ENCODE measurements at places on chromosomes 7 and 10.
A peak's percentile ranks its signal among the peaks of the same experiment; 100 is the strongest.

- DNase-seq, result no peak
Measured at GRCh38 chr10:132608511-132609195, 71.1 kb downstream of the INPP5A start.

DNA sequence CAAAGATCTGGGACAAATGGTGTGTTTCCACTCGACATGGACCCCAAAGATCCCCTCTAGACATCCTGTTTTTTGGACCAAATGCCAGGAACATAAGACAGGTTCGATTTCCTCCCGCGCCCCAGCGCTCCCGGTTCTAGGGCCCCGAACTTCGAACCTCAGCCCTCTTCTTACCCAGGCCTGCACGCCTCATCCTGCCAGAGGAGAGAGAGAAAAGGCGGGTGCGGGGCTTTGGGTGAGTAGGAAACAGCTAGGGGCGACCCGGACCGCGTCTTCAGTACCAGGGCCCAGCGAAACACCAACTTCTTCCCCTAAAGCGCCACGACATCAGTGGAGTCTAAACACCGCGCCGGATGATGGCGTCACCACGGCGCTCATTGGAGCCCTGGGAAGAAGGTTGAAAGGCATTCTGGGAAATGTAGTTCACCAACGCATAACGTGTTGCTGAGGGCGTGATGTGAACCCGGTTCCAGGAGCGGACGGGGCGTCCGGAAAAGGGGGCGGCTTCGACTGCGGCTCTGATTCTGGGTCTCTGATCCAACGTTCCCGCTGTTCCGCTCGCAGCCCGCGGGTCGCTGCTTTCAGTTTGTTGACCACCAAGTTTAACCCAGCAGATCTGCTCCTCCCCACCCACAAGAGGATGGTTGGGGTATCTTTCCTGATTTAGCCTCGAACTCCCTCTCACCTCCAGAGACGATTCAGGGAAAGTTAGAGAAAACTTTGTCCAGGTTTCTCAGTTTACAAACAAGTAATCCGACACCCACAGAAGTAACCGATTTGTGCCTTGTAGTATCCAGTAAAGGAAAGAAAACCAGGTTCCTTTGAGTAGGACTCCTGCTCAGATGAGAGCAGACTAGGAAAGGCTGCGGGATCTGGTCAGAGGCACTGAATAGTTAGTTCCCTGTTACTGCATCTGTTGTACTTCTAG lies at the start of gene BET1:
Gene BET1 (minus strand): TSS at position 332 of the 928 bp plus-strand sequence. CDS start 139 bp downstream, at position 193.
- peak; percentile 87 for DNase-seq

DNA sequence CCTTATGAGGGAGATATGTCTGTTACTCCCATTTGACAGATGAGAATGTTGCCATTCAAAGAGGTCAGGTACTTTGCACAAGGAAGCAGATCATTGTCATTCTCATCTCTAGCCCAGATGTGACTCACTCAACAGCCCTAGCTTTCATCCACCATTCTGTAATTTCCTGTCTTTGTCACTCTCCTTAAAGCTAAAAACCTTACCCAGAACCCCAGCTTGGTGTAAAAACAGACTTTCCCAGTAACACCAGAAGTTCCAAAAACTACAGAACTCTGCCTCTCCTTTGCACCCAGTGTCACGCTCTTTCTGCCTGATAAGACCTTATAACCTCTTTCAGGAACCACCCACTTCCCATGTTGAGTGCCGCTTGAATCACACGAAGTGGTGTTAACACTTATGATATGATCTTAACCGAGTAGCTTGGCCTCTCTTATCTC lies 89.1 kb upstream of the SP4 start:
- DNase-seq, result no peak

DNA sequence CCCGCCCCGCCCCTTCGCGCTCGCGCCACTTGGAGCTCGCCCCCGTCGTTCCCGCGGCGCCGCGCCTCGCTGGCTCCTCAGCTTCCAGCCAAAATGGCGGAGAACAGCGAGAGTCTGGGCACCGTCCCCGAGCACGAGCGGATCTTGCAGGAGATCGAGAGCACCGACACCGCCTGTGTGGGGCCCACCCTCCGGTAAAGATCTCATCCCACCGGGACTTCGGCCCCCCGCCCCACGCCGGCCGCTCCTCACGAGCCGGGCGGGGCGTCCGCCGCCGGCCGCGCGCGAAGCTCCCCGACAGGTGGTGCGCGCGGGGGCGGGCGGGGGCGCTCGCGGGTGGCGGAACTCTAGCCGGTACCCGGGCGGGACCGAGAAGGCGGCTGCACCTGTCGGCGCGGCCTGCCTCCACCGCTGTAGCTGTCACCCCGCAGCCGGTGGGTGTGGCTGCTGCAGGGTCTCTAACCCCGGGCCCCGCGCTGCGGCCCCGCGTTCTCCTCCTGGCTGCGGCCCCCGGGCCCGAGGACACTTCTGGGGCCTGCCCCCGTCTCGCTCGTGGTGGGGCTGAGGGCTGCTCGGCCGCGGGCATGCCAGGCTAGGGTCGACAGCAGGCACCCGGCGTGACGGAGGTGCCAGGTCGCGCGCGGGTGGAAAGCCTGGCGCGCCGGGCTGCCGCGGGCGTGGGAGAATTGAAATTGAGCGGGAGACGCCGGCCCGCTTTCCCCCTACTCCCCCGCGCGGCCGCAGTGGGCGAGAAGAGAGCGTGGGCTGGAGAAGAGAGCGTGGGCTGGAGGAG lies at the start of gene EXOC6:
Gene EXOC6 (plus strand): TSS at position 80 of the 793 bp plus-strand sequence. CDS start 14 bp downstream, at position 94.
- peak; percentile 68 for DNase-seq

DNA sequence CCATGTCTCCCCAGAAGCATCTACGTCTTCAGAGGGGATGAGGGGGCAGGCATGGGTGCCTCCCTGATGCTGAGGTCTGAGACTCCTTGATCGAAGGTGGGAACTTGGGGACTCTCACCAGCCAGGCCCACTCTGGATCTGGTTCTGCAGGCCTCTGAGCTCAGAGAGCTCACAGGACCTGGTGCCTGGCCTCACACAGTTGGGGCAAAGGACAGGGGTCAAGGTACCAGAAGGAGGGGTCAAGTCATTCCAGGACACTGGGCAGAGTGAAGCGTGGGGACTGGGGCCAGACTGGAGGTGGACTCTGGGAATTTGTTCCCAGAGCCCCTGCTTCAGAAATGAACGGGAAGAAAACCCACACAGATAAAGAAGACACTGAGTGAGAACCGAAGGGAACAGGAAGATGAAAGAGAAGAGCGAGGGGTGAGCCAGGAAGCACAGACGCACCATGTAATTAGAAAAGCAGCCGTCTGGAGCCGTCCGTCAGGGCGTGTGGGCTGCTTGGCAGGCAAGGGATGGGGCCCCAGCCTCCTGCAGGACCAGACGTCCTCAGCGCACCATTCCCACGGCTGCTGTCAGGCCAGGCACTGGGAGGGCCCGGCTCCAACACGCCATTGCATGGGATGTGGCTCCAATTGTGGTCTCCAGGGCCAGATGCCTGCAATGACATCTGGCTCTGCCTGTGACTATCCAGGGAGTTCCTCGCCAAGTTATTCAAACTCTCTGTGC lies 47.7 kb downstream of the ZCCHC24 start:
- DNase-seq, result no peak

DNA sequence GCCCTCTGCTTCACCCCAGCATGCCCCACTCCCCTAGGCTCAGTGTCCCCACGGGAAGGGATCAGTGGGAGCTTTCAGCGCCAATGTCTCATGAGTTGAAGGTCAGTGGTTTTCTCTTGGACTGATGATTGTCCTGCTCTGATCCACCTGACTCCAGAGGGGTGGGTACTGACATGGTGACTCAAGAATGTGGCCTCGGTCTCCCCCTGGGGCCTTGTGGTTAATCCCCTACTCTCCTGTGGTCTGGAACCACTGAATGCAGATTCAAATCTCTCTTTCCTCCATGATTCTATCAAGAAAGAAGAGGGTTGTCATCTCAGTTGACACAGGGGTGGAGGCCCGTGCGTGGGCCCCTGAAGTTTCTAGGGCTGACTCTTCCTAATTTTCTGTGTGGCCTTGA lies 176.9 kb downstream of the RPS24 start:
- no peak for DNase-seq

GRCh38 chr10:28892818-28893547 lies 215.7 kb downstream of the BAMBI start:
- no peak for DNase-seq

DNA sequence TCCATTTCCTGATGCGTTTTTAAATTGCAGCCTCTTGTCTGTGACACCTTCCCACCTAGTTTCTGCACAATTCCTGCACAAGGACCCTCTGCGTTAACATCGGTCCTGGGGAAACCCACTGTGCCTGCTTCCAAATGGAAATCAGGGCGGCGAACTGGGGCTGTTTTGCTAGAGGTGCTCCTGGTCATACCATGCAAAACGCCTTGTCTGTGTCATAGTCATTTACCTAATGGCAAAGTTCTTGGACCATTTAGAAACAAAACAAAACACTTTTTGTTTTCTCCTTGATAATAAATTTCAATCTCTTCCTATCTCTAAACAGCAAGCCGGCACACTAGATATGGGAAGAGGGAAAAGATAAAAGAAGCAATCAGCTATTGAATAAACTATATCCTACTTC lies 206.9 kb upstream of the KLF14 start:
- no peak for DNase-seq

- no peak for DNase-seq
Measured at GRCh38 chr7:101814081-101814990, 3.1 kb upstream of the CUX1 start.

DNA sequence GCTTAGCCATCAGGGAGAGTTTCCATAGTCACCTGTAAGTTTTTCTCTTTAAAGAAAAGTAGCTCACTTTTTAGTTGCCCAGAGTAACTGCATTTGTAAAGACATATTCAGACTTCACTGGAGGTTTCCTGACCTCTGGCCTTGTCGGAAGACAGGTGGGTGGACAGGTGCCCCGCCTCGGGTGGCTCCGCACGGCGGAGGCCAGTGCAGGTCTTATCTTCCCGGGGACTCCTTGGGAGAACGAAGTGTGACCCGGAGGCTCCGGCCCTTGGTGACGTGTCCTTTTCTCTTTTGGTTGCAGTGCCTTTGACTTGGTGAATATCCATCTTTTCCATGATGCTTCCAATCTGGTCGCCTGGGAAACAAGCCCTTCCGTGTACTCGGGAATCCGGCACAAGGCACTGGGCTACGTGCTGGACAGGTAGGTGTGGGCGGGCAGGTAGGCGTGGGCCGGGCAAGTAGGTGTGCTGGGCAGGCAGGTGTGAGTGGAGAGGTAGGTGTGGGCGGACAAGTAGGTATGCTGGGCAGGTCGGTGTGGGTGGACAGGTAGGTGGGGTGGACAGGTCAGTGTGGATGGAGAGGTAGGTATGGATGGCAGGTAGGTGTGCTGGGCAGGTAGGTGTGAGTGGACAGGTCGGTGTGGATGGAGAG lies 75.8 kb downstream of the NKX6-2 start:
- DNase-seq, result no peak

GRCh38 chr7:157652954-157653826 lies 316.4 kb downstream of the DNAJB6 start:
- DNase-seq, result no peak

DNA sequence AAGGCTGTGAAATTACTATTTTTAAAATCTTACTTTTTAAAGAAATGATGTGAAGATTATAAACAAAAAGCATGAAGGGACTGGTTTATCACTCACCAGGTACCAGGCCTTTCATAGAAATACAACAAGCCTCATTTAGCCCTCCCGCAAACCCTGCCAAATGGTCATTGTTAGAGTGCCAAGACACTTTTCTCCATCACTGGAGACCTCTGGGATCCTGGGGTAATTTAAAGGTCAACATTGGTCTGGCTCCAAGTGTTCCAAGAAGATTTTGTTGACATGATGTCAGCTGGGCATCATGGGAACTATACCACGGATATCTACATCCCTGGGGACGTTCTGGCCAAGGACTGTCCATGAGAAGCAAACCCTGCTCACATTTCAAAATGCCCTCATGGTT lies 138.0 kb upstream of the FRMD4A start:
- no peak for DNase-seq

DNA sequence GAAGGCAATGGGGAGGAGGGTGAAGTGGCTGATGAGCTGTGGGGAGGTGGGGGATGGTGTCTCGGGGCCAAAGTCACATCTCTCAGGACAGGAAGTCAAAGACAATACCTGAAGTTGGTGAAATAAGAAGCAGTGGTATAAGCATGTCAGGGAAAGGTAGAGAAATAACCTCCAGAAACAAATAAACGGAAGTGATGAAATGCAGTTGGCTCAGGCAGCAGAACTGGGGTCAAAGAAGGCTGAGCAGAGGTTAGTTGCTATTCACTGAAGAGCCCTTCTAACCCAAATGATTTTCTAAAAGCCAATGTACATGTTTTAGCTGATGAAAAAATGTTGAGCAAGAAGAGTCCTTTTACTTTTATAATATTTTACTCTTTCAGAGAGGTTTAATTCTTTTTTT lies 78.6 kb upstream of the ADRB1 start:
- no peak for DNase-seq

DNA sequence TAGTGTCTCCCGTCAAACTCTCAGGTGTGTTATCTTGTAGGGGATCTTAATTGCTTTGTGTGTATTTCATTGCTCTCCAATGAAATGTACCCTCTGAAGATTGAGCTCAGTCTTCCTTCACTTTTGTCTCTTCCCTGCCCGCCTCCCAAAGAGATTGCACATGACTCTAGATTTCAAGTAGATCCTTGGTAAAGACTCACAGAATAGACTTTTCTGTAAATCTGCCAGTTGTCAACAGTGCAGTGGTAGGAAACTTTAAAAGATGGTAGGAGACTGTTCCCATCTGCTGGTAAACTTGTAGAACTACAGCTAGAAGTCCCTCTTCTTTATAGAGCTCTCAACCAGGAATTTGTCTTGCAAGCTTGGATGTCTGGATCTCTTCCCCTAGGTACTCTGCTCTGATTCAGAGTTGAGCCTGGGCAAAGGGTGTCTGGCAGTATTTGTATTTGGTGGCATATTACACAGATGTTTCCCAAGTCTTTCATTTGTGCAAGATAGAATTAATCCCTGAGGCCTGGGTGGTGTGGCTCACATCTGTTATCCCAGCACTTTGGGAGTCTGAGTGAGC lies 9.6 kb downstream of the CCL26 start:
- DNase-seq, result no peak

DNA sequence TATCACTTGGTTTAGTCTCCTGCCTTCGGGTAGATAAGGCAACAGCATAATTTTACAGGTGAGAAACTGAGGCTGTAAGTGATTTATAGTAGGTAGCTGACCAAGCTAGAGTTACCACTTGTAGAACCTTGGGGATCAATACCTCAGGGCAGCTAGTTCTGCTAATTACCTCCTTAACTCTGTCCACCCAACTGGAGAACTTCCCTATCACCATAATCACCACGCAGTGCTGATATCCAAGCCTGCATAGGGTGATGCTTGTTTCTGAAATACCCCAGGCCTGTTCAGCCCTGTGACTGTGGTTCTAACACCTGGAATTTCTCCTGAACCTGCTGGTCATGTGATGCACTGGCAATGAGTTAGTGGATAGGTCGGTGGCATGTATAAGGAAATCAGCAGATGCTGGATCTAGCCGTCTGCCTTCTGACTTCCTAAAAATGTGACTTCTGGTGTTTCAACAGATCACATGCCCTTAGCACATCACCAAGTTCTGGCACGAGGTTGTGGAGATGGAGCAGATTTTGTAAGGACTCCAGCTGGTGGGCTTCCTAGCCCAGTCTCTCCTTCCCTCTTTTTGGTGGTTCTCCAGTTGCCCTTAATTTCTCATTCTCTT lies 15.3 kb downstream of the PLAU start:
- DNase-seq, result no peak

DNA sequence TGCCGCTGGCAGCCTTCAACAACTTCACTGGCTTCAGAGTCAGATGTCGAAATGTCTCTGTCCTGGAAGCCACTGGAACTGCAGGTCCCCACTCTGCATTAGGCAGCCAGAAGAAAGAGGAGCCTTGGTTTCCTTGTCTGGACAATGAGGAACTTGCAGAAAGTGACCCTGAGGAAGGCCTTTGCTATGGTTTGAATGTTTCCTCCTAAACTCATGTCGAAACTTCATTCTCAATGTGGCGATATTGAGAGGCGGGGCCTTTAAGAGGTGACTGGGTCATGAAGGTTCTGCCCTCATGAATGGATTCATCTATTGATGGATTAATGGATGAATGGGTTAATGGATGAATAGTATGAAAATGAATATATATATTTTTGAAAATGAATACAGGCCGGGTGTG lies 61.6 kb upstream of the GPR26 start:
- DNase-seq, result no peak

All from activated naive CD4-positive, alpha-beta T cell (primary cell).